AG09319 (cell line): ENCODE measurements at places on chromosomes 16 and 17.

DNA sequence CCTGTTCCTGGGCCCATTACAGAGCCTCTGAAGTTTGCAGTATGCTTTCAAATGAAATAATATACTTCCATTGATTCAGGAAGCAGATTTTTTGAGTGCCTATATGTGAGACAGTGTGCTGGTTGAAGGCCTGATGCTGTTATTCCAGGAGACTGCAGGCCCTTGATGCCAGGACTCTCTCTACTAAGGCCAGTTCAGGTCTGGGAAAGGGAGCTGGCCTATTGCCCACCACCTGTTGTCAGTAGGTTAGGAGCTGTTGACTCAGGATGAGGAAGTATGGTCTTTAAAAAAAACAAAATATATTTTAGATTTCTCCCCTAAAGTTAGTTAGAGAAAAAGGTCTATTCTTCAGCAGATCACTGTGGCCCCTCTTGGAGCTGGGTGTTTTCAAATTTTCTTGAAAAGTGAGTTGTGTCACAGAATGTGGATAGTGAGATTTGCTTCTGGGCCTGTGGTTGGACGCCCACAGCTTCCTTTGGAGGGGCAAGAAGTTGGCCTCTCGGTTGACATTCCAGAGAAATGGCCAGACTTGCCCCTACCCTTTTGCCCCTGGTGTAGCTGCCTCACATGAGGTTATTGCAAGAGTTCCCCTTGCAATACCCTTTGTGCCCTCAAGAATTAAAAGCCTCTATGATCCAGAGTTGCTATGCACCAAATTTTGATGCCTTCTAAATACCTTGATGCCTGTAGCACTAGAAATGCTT is 7.9 kb downstream of the ESRP2 start:
- DNase-seq: no peak

GRCh38 chr17:66625311-66625767 is 209.6 kb upstream of the CACNG5 start:
- DNase-seq: no peak

GRCh38 chr16:85674418-85674755 is 14.4 kb downstream of the GINS2 start:
- no peak for DNase-seq

GRCh38 chr17:57888311-57889216 is 38.7 kb upstream of the MRPS23 start:
- DNase-seq: no peak

DNA sequence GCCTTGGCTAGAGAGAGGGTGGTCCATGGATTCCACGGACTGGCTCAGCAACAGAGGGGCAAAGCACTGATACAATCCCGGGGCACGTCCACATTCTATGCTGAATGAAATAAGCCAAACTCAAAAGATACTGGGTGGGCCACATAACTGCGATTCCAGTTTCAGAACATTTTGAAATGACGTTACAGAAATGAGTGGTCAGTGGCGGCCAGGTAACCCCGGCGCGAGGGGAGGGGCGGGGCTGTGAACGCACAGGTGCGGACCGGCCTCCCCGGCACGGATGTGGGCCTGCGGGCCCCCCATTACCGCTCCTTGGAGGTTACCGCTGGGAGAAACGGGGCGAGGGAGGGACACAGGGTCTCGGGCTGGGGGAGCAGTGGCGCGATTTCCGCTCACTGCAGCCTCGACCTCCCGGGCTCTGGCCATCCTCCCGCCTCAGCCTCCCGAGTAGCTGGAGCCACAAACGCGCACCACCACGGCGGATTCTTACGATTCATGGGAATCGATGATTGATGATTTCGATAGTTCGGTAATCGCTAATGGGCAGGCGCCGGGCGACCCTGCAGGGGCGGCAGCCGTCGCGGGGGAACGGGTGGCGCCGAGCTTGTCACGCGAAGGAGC is 559 bp downstream of the MVD start:
- no peak for DNase-seq

- DNase-seq: no peak
Measured at GRCh38 chr17:80323982-80324381, 63.3 kb downstream of the RNF213 start.

GRCh38 chr17:34974794-34975785 is 5.2 kb upstream of the LIG3 start:
- no peak for DNase-seq

GRCh38 chr17:44522883-44523671 is 19.9 kb upstream of the GPATCH8 start:
- DNase-seq: no peak
